BJ (cell line): ENCODE measurements at places on chromosomes 5 and 9. TPM values are rescaled to one million over a fixed set of nuclear protein-coding genes. Genes with fewer than 3 reads are reported as not detected.

The ISL1 gene
- 0.82 and 1.2 TPM in 2 replicates for polyA plus RNA-seq

The NSMF gene
- polyA plus RNA-seq: 21.5 and 35.7 TPM in 2 replicates

GRCh38 chr5:146647656-146648199 lies 131.7 kb upstream of the GPR151 start:
- no peak for DNase-seq

- DNase-seq: no peak
Measured at GRCh38 chr5:167317884-167318283, 973.6 kb upstream of the WWC1 start.

GRCh38 chr5:181028032-181028819 lies 11.8 kb upstream of the BTNL9 start:
- no peak for DNase-seq

DNA sequence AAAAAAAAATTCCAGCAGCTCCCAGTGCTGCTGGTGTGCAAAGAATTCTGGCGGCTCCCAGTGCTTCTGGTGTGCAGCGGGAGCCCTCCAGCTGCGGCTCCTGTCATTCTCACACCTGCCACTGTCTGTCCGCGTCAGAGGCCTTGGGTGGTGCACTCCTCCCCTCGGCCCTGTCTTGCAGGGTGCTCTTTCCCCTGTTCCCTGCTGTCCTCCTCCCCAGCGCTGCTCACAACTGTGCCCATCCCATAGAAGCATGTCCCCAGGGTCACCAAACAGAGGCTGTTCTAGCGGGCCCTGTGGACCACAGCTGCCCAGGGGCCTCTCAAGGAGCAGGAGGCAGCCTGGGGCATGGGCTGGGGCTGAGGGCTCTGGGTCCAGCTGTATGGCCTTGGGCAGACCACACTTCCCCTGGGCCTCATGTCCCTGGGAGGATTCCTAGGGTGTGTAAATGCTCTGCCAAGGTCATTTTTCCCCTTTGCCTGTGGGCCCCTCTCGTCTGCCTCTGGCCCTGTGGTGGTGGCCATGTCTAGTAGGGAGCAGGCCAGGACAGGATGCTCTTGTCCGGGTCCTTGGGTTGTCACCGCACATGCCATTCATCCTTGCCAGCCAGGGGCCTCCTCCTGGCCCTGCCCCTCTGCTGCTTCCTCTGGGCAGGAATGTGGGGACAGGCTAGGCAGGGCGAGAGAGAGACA lies 68.2 kb downstream of the PHF2 start:
- DNase-seq: no peak
